ENCODE measurements at places on chromosomes 3 and 15.

DNA sequence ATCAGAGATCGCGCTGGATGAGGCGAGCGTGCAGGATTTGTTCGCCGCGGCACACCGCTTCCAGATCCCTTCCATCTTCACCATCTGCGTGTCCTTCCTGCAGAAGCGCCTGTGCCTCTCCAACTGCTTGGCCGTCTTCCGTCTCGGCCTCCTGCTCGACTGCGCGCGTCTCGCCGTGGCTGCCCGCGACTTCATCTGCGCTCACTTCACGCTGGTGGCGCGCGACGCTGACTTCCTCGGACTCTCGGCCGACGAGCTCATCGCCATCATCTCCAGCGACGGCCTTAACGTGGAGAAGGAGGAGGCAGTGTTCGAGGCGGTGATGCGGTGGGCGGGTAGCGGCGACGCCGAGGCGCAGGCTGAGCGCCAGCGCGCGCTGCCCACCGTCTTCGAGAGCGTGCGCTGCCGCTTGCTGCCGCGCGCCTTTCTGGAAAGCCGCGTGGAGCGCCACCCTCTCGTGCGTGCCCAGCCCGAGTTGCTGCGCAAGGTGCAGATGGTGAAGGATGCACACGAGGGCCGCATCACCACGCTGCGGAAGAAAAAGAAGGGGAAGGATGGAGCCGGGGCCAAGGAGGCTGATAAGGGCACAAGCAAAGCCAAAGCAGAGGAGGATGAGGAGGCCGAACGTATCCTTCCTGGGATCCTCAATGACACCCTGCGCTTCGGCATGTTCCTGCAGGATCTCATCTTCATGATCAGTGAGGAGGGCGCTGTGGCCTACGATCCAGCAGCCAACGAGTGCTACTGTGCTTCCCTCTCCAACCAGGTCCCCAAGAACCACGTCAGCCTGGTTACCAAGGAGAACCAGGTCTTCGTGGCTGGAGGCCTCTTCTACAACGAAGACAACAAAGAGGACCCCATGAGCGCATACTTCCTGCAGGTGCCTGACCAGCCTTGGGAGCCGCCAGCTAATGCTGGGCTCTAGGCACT, 819 bp downstream of the KLHL40 start:
- DNase-seq: no peak

DNA sequence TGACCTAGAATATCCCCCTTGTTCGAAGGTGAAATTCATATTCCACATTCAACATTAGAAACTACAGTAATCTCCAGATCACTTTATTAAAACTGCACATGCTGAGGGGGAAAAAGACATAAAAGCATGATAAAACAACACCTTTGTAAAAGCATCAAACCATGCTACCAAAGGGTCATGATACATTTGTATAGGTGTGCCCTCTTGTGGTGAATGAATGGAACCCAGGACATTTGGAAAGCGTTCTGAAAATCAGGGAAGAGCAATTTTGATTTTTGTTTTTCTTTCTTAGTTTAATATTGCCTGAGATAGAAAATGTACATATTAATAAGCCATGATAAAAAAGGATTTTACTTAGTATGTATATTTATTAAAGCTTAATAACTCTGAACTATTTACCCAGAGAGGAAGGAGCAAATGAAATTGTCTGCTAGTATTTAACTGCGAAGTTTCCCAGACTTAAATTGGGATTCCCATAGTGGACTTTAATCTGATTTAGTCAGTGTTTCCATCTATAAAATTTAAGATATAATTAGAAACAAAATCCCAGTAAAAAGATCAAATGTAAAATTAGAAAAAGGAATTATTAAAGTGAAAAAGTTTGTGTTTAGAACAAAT, 105.8 kb upstream of the ARL6 start:
- no peak for DNase-seq

DNA sequence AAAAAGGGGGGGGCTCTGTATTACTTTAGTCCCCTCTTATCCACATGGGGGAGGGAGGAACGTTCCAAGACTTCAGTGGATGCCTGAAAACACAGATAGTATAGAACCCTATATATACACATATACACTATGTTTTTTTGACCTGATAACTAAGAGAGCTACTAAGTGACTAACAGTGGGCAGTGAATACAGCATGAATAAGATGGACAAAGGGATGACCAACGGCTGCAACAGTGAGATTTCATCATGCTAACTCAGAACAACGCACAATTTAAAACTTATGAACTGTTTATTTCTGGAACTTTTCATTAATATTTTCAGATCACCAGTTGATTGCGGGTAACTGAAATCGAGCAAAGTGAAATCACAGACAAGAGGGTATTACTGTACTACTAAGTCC, 7.3 kb downstream of the DCUN1D1 start:
- DNase-seq: no peak

GRCh38 chr15:59315914-59316451, 56.7 kb downstream of the MYO1E start:
- DNase-seq: peak; percentile 79

DNA sequence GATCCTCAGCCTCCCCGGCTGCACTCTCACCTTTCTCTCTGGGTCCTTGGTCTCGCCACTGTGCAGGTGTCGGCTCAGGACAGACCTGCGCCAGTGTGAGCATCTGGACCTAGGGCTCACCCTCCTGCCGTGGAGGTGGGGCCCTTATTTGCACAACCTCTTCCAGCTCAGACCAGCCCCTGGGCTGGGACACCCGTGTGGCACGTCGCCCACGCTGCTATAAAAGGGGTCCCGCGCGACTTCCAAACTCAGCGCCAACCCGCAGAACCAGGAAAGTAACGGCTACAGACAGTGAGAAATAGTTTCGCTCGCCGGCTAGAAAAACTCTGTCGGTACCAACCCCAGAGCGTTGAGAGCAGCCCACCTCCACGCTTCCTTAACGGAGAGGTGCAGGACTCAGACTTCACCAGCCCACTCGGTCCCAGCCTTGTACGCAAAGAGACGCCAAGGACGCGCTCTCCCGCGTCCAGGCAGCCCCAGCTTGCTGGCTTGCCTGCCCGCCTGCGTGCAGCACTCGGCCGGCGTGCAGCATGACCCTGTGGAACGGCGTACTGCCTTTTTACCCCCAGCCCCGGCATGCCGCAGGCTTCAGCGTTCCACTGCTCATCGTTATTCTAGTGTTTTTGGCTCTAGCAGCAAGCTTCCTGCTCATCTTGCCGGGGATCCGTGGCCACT, at the start of the genes DUOX2 and DUOXA2:
TSS of gene DUOX2 (minus strand) at position 97 of the 675 bp plus-strand sequence. CDS start 761 bp downstream, outside the sequence.
TSS of gene DUOXA2 (plus strand) at position 251 of the 675 bp plus-strand sequence. CDS start at position 531, 280 bp downstream.
- no peak for DNase-seq

DNA sequence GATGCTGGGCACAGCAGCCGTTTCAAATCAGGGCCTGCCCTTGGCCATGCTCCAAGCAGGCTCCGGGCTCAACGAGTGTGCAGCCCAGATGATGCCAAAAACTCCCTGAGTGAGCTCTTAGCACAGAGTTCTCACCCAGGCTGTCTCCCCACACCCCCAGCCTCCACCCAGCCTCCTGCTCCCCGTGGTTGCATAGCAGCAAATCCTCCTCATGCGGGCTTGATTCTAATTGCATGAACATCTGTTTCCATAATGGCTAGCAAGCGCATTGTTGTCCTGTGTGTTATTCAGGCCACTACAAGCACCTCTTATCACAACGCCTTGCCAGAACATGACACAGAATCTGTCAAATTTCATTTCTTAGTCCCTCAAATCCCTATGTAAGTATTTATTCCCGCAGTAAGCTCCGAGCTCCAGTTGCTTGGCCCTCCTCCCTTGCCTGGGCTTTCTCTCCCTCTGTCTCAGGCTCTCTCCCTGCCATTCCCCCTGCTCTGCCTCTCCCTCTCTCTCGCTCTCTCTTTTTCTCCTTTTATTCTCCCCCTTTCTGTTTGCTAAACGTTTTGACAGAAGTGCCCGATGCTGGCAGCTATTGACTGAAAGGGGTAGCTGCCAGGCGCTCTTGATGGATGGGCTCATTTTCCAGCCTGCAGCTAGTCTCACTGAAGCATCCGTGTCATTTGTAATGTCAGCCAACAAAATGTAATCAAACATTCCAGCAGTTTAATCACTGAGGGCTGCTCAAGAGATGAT, 306.5 kb downstream of the IL20RB start:
- DNase-seq: no peak
